ENCODE measurements at places on chromosomes 2 and 18.

- no peak for DNase-seq
These were observed 100.4 kb upstream of the SLC1A4 start for GRCh38 chr2:64888591-64889309.

DNA sequence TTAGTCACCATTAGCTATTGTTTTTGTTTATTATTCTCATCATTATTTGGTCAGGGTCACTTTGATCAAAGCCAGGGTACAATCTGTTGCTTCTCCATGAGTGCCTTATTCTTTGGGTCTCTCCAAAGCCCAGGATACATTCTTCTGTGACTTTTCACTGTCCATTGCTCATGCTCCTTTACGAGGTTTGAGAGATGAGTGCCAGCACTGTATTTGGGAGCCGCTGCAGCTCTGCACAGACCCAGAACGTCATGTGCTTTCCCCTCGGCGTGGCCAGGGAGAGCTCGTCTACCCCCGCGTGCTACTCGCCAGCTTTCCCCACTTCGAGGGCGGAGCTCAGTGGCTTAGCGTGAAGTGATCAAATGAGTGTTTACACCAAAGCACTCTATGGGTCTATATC is 123.7 kb downstream of the COL6A3 start:
- no peak for DNase-seq

DNA sequence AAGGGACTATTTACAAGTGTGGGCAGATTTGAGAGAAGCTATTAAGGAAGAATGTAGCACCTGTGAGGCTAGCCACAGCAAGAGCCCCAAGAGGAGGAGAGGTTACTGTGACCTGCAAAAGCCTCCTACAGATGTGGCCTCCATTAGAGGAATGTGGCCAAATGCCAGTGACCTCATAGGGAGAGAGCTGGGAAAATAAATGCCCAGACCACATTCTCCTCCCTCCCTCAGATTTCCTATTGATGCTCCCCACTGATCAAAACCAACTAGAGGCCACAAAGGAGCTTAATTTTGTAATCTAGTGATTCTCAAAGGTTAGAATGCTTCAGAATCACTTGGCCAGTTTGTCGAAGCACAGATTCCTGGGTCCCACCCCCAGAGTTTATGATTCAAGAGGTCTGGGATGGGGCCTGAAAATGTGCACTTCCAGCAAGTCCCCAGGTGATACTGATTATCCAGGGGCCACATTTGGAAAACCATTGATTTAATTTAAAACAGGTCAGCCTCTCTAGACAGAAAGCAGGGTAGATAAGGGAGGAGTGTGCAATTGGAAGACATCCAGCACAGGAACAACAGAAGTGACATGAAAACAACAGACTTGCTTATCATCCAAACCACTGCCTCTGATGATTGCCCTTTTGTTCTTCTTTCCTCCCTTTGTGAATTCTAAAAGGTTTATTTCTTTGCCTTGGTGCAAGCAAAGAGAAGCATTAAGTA is 61.2 kb upstream of the RBBP8 start:
- DNase-seq = no peak

DNA sequence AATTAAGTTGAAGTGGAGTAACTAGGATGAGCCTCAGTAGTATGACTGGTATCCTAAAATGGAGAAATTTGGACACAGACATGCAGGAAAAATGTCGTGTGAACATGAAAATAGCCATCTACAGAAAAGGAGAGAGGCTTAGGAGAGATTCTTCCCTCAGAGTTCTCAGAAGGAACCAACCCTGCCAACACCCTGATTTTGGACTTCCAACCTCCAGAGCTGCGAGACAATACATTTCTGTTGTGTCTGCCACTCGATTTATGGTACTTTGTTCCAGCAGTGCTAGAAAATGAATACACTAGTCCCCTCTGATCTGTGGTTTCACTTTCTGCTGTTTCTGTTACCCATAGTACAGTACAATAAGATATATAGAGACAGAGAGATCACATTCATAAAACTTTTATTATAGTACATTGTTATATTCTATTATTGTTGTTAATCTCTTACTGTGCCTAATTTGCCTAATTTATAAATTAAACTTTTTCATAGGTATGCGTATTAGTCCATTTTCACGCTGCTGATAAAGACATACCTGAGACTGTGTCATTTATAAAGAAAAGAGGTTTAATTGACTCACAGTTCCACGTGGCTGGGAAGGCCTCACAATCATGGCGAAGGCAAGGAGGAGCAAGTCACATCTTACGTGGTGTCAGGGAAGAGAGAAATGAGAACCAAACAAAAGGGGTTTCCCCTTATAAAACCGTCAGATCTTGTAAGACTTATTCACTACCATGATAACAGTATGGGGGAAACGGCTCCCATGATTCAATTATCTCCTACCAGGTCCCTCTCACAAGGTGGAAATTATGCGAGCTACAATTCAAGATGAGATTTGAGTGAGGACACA is 41.3 kb downstream of the PLEKHA3 start:
- peak; percentile 55 for DNase-seq
